ENCODE measurements at places on chromosomes 4 and X. TPM values are rescaled to one million over a fixed set of nuclear protein-coding genes. Genes with fewer than 3 reads are reported as not detected.
A peak's percentile ranks its signal among the peaks of the same experiment; 100 is the strongest.

The TMSB15A gene
- 11.2 TPM for total RNA-seq

The NWD2 gene
- not detected for total RNA-seq

The RAB41 gene
- not detected for total RNA-seq

DNA sequence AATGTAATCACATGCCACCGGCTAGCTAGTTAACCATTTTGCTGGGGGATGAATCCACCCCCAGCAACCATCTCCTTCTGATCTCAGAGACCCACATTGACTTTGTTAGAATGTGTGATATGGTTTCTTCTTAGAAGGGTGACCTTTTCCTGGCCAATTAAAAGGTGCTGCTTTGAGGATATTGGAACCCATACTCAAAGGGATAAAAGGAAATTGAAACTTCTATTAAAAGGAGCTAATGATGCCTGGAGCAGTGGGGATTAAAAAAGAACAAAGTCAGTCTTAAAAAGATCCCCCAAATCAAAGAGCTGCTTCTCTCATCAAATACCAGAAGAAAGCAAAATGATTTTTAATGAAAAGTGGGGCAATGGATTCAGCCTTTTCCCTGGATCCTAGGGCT lies 214.1 kb downstream of the SHROOM3 start:
- DNase-seq = no peak
- no peak overlapping the region for H3K27ac ChIP-seq
- H3K4me3 ChIP-seq = no peak overlapping the region

DNA sequence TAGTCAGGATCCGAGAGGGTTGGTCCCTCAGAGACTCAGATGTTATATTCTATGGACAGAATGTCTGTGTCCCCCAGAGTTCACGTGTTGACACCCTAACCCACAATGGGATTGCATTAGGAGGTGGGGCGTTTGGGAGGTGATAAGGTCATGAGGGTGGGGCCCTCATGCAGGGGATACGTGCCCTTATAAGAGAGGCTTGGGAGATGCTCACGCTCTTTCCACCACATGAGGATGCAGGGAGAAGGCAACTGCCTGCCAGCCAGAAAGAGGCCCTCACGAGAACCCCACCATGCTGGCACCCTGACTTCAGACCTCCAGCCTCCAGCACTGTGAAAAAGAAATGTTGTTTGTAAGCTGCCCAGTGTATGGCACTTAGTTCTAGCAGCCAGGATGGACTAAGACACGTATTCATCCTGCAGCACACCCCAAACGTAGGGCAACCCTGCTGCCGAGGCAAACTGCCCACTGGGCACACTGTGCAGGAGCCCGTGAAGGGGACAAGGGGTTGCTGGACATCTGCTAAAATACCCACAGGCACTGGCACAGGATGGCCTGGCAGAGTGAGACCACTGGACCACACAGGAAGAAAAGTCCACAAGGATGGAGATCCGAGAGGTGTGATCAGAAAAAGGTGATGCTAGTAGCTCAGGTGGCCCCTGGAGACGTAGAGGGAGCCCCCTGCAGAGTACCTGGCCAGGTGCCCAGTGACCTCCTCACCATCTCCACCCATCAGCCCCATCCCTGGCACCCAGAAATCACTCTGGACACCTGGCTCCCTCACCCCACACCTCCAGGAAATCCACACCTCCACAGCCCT lies 62.7 kb downstream of the HTRA3 start:
- no peaks in the 10 kb centered on the region for H3K36me3 ChIP-seq
- H3K27ac ChIP-seq = no peak overlapping the region
- no peaks in the 10 kb centered on the region for H3K4me1 ChIP-seq
- no peak for DNase-seq
- no peak overlapping the region for H3K4me3 ChIP-seq

- peaks cover 8% of the 10 kb centered on the region for H3K36me3 ChIP-seq
- no peak overlapping the region for H3K4me3 ChIP-seq
- H3K4me1 ChIP-seq = peaks cover 9% of the 10 kb centered on the region
- H3K27me3 ChIP-seq = no peaks in the 10 kb centered on the region
- no peak for DNase-seq
Observed at GRCh38 chr4:55303760-55304165, 42.3 kb upstream of the SRD5A3 start.

- H3K27me3 ChIP-seq = peaks cover 3% of the 10 kb centered on the region
- no peak overlapping the region for H3K4me3 ChIP-seq
- no peak overlapping the region for H3K27ac ChIP-seq
- peaks cover 15% of the 10 kb centered on the region for H3K4me1 ChIP-seq
- DNase-seq = no peak
- H3K36me3 ChIP-seq = peaks cover under 1% of the 10 kb centered on the region
Observed at GRCh38 chr4:109429545-109429944, 4.1 kb upstream of the SEC24B start.

DNA sequence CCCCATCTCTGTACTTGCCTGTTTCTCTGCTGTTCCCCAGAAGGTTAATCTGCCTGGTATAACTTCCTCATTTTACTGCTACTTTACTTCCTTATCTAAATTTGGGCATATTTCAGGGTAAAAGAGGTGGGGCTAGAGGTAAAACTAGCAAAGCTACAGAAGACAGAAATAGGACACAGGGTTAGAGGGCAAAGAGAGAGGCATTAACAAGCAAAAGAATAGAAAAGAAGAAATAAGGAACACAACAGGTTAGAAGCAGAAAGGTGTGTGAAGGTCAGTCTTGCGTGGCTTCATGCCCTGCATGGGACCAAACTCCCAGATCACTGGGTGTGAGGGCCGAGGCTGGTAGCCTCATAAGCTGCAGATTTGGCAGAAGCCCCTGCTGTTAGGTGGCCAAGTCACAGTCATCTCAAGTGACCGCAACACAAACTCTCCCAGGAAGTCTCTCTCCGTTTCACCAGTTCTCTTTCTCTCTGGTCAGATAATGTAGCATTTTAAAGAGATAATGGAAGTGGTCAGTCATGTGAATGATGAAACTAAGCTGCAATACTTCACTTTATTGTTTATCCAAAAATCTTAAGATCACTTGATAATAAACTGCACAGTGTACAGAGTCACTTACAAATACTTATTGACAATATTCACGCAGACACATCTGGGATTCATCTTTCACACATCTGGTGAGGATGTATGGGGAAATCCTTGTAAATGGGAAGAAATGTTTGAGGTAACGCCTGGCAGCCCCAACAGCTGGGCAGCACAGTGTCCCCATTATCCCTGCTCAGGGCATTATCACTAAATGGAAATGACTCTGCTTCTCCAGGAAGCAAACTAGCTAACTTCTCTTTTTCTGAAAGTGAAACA lies 16.4 kb downstream of the TMEM154 start:
- no peak overlapping the region for H3K4me3 ChIP-seq
- DNase-seq = no peak
- no peaks in the 10 kb centered on the region for H3K4me1 ChIP-seq
- H3K36me3 ChIP-seq = no peaks in the 10 kb centered on the region

DNA sequence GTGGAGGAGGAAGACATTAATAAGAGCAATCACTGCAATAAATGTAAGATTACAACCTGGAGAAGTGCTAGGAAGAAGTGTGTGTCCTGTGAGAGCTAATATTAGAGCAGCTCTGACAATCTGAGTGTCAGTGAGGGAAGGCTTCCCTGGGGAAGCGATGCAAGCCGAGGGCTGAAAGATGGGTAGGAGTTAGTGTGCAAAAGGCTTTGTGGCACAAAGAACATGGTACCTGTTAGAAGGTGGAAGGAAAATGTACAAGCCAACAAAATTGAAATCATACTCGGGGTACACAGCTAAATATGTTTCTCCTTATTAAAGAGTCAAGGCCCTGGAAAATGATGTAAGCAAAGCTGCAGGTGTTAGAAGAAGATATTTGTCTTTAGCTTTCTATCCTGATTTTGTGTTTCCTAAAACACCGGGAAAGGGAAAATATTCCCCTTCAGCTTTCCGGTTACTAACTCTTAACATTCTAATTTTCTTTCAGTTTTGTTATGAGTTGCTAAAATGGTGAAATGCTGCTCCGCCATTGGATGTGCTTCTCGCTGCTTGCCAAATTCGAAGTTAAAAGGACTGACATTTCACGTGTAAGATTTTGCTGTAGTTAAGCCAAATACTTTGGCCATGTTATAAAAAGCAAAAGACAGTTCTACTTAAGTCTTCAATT lies 808 bp downstream of the THAP6 start:
- peak overlapping the region; percentile 89 for H3K4me3 ChIP-seq
- H3K27me3 ChIP-seq = peaks cover 3% of the 10 kb centered on the region
- DNase-seq = no peak

DNA sequence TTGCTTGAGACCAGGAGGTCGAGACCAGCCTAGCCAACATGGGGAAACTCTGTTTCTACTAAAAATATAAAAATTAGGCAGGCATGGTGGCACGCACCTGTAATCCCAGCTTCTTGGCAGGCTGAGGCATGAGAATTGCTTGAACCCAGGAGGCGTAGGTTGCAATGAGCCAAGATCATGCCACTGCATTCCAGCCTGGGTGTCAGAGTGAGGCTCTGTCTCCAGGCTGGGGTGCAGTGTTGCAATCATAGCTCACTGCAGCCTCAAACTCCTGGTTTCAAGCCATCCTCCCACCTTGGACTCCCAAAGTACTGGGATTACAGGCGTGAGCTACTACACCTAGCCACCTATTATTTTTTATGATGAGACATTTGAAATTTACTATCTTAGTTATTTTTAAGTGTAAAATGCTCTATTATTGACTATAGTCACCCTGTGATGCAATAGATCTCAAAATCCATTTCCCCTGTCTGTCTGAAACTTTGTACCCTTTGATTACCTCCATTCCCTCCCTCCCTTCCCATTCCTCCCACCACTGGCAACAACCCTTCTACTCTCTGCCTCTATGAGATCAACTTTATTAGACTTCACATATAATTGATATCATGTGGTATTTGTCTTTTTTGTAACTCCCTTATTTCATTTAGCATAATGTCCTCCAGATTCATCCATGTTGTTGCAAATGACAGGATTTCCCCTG lies 23.4 kb downstream of the HMGB3 start:
- no peaks in the 10 kb centered on the region for H3K4me1 ChIP-seq
- H3K4me3 ChIP-seq = no peak overlapping the region
- H3K27me3 ChIP-seq = no peaks in the 10 kb centered on the region

DNA sequence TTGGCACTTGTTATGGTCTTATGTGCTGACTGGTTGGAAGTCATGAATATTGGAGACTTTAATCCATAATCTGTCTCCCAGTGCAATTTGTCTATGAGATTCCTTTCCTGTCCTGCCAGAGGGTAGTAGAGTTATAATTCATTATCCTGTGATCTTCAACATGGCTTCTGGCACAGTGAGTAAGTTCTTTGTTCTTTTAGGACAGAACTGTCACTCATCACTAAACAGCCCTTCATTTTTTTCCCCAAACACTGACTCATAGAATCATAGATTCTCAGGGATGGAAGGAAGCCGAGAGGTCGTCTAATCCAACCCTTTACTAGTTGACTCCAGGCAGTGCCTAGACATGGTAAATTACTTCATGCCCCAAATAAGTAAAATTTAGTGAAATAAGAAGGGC lies 78.4 kb downstream of the LUZP4 start:
- H3K4me1 ChIP-seq = peaks cover 7% of the 10 kb centered on the region
- H3K4me3 ChIP-seq = no peak overlapping the region
- DNase-seq = no peak
- no peak overlapping the region for H3K27ac ChIP-seq
- H3K36me3 ChIP-seq = no peaks in the 10 kb centered on the region

DNA sequence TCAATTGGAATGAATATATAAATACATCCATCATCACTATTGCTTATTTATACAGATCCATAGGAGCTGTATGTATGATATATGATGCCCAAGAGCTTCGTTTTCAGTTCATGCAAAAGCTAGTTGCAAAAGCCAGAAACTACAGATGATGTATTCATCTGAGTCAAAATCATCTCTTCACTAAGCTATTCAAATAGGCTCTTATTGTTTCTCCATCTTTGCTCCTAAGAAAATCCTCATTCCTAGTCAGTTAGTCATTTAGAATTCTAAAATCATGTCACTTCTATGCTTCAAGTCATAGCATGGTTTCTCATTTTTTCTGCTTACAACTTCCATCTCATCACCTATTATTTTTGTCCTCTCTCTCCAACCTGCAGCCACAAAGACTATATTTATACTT lies 300.1 kb upstream of the TRAM1L1 start:
- no peaks in the 10 kb centered on the region for H3K4me1 ChIP-seq
- H3K4me3 ChIP-seq = no peak overlapping the region
- H3K27me3 ChIP-seq = no peaks in the 10 kb centered on the region
- H3K27ac ChIP-seq = no peak overlapping the region
- no peak for DNase-seq

- H3K36me3 ChIP-seq = no peaks in the 10 kb centered on the region
- no peak overlapping the region for H3K4me3 ChIP-seq
- peak; percentile 46 for DNase-seq
- H3K4me1 ChIP-seq = peaks cover 6% of the 10 kb centered on the region
Observed at GRCh38 chr4:85370400-85371032, 104.4 kb upstream of the ARHGAP24 start.

DNA sequence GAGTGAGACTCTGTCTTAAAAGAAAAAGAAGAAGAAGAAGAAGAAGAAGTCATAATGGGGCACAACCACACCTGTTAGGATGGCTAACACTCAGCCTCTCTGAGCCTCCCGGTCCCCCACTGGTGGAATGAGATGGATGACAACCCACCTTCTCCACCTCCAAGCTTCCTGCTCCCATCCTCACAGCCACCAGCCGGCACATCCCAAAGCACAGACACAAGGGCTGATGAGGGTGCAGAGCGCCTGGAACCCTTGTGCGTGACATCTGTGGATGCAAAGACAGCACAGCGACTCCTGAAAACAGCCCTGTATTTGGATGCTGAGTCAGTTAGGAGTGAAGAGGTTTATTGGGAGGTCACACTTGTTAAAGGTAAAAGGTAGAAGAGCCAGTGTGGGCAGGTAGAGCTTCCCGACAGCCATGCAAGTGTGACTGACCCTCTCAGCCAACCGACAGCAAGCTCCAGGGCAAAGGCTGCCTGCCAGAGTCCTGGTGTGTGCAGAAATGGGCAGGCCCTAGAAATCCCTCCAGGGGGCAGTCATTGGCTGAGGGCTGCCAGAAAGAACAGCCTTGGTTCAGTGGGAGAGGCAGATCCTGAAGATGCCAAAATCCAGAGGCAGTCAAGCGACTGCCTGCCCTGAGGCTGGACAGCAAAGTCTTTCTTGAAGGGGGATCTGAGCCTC lies 26.6 kb upstream of the MAN2B2 start:
- H3K4me3 ChIP-seq = no peak overlapping the region
- no peak overlapping the region for H3K27ac ChIP-seq
- H3K4me1 ChIP-seq = no peaks in the 10 kb centered on the region
- no peaks in the 10 kb centered on the region for H3K36me3 ChIP-seq

GRCh38 chrX:124190440-124190839 lies 142.0 kb upstream of the TEX13D start:
- H3K4me1 ChIP-seq = peaks cover 4% of the 10 kb centered on the region
- no peaks in the 10 kb centered on the region for H3K36me3 ChIP-seq

DNA sequence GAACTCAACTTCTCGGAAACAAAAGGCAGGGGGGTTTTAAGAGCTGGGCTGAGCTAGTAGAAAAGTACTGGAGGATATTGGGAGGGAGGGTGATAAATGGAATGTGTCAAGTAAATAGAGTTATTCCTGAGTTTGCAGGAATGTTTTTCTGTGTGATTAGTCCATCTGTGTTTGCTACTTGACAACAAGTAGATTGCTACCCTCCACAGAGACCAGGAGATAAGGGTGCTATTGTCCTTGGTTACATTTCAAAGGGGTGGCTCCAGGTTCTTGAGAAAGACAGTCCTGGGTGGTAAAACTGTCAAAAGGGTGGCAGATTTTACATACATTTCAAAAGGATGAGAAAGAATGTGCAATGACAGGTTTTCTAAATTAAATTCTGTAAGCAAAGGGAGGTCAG lies 181.2 kb upstream of the PPP3CA start:
- DNase-seq = no peak
- no peak overlapping the region for H3K4me3 ChIP-seq
- no peaks in the 10 kb centered on the region for H3K36me3 ChIP-seq
- H3K27me3 ChIP-seq = peaks cover 1% of the 10 kb centered on the region
- no peaks in the 10 kb centered on the region for H3K4me1 ChIP-seq

Measured in endothelial cell (in vitro differentiated cells).